ENCODE measurements at places on chromosomes 11 and 22.
A peak's percentile ranks its signal among the peaks of the same experiment; 100 is the strongest.

DNA sequence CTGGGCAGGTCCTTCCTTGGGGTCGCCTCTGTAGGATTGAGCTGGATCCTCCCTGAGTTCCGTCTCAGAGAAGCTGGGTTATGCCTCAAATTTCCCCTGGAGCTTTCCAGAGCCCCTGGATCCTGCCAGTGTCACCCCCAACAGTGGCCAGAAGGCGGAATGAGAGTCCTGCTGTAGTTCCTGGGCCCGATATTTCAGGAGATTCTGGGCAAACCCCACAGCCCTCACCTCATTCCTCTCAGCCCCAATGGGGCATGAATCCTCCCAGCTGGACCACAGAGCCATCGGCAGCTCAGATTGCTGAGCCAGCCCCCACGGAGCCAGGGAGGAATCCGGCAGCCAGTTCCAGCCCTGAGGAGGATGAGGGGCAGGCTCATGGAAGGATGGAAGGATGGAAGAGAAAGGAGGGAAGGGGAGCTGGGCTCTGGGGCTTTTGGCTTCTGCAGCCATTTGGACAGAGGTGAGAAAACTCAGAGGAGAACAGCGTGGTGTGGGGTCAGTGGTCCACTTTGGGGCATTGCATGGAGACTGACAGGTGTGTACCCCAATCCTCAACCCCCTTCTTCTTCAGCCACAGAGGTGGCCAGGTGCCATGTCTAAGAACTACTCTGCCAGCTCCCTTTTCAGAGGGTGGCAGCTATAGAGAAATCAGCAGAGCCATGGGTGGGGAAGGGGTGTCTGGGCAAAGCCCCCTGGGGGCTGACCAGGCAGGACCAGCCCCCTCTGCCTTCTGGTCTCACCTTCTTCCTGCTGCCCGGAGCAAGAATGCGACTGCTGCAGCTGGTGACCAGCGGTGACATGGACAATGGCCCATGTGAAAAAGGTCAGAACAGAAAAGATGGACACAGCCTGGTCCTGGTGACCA lies 867.6 kb downstream of the TBC1D22A start:
- DNase-seq, result peak; percentile 23

- peak; percentile 68 for DNase-seq
Measured at GRCh38 chr11:58024601-58025091, 965 bp downstream of the OR9Q1 start.

DNA sequence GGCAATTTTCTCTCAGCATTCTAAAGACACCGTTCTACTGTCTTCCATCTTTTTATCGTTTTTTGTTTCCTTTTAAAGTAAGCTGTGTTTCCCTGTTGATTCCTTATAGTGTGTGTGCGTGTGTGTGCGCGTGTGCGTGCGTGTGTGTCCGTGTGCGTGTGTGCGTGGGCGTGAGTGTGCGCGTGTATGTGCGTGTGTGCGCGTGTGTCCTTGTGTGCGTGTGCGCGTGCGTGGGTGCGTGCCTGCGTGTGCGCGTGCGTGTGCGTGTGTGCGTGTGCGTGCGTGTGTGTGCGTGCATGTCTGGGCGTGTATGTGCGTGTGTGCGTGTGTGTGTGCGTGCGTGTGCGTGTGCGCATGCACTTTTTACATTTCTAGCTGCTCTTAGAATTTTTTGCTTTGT lies 1033.7 kb downstream of the BRD1 start:
- DNase-seq, result no peak

- DNase-seq, result no peak
Measured at GRCh38 chr11:30468881-30469280, 117.3 kb downstream of the MPPED2 start.

- no peak for DNase-seq
Measured at GRCh38 chr11:104772806-104773241, 125.4 kb downstream of the CASP12 start.

DNA sequence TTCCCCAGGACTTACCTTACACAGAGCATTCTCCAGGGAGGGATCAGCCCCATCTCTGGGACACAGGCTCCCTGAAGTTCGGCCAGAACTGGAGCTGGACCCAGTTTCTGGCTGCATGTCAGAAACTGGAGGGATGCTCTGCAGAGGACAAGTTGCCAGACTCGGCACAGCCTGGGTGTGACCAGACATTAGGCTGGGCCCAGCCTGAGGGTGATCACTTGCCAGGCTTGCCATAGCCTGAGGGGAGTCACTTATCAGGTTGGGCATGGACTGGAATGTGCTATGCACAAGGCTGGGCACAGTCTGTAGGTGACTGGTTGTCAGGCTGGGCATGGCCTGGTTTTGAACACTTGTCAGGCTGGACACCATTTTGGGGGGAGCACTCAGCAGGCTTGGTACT lies 30.7 kb upstream of the STK33 start:
- DNase-seq, result no peak

DNA sequence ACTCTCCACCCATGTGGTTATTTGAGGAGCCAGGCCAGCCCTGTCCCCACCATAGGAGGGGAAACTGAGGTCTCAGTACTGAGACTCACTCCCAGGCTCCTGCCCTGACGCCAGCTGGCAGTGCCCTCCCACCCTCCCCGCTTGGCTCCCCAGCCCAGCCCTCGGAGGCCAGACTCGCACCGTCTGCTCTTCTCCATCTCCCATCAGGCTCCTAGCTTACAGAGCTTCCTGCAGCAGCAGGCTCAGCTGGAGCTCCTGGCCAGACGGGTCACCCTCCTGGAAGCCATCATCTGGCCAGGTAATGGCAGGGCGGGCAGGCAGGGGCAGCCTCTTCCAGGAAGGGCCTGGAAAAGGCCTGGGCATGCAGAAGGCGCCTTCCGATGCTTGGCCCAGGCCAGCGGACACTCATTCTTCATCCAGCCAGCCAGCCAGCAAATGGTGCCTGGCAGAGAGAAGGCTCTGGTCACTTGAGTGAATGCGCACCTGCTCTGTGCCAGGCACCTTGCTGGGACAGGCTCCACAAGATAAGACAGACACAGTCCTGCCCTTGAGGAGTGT lies 12.6 kb downstream of the RHBDD3 start:
- DNase-seq, result peak; percentile 38

DNA sequence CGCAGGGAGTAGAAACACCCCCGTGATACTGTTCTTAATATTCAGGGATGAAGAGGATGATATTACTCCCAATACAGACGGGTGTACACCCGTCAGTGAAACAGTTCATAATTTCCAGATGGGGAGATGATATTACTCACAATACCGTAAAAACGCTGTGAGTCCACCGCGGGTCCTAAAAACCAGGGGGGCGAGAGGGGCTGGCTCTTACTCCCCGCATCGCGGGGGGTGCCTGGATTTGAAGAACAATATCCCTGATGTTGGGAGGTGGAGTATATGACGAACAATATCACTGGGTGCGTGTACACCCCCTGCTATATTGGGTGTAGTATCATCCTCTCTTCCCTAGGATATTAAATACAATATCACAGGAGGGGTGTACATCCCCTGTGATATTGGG lies 20.5 kb upstream of the APOL5 start:
- DNase-seq, result no peak

DNA sequence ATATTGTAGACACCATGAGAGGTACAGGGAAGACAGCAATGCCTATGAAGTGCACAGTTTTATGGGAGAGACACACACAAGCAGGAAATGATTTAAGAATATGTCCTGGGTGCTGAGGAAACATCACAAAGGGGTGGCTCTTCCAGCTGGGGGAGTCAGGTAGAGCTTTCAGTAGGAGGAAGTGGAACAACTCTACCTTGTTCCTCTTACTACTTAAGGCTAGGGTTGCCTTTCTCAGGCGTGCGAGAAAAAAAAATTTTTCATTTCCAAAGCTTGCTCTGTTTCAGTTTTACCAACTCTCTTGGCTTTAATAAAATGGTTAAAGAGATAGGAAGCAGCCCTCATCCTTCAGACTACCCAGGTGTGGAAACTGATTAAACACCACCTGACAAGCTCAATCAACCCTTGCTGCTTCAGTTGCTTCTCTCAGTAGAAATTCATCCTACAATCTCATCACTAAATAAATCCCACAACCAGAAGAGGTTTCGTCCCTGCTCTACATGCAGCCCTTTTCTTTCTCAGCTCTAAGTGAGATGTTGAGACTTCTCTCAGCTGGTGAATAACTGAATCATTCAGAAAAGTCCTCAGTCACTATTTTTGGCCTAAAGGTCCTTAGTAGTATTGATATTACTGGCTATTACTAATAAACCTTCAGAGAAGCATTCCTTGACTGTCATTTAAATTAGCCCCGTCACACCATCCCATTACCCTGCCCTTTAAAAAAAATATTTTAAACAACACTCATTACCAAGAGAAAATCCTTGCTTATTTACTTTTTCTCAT lies 5.9 kb downstream of the ABTB2 start:
- DNase-seq, result no peak

GRCh38 chr22:35446365-35446764 lies 46.4 kb downstream of the MCM5 start:
- DNase-seq, result no peak
